ENCODE measurements at places on chromosomes 3 and 15. TPM values are rescaled to one million over a fixed set of nuclear protein-coding genes. Genes with fewer than 3 reads are reported as not detected.
A peak's percentile ranks its signal among the peaks of the same experiment; 100 is the strongest.

- H3K27ac ChIP-seq = no peak overlapping the region
- H3K36me3 ChIP-seq = no peaks in the 10 kb centered on the region
- H3K4me3 ChIP-seq = no peak overlapping the region
- H3K4me1 ChIP-seq = peaks cover 15% of the 10 kb centered on the region
- no peak for DNase-seq
- H3K27me3 ChIP-seq = no peaks in the 10 kb centered on the region
Measured at GRCh38 chr15:67201136-67201535, 53.3 kb downstream of the AAGAB start.

DNA sequence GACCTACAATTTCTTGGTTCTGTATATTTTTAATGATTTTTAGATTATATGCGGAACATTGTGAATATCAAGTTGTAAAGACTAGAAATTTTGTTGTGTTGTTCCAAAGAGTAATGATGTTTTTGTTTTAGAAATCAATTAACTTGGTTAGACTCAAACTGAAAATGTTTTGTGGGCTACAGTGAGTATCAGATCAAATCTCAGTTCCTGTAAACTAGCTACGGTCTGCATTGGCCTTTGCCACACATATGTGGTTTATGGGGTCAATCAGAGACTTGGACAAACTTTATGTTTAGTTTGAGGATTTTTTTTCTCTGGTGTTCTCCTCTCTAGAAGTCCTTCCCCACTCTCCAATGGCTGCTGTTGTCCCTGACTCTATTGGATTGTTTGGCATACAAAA, 308.0 kb upstream of the THRB start:
- no peak for DNase-seq
- H3K36me3 ChIP-seq = no peaks in the 10 kb centered on the region
- no peak overlapping the region for H3K4me3 ChIP-seq
- no peaks in the 10 kb centered on the region for H3K27me3 ChIP-seq

ETV5 gene
- 60.0 TPM for total RNA-seq

C2CD4B gene
- not detected for total RNA-seq

DNA sequence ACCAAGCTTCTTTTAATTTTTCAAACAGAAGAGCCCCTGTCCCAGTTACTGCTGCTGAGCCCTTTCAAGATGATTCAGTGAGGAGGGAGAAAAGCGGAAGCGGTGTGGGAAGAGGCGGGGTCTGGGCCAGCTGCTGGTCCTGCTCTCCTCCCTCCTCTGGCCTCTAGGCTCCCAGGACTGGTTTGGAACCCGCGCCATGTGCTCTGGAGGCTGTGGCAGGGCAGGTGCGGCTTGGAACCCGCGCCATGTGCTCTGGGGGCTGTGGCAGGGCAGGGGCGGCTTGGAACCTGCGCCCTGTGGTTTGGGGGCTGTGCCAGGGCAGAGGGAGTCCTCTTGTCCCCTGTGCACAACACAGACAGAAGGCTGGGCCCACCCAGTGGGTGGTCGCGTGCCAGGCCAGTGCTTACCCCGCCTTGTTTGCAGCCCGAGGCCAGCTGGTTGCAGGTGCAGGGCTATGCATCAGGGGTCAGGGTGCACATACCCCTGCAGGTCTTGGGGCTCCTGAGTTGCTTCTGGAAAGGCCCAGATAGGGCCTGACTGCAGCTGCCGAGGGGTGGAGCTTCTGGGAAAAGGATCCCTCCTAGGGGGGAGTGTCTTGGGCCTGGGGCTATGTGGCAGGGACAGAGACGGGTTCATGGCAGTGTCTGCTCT, 12.2 kb downstream of the ALG1L2 start:
- H3K27ac ChIP-seq = no peak overlapping the region
- H3K4me1 ChIP-seq = peaks cover 6% of the 10 kb centered on the region
- no peak overlapping the region for H3K4me3 ChIP-seq

TLR9 gene
- total RNA-seq = not detected

- H3K27me3 ChIP-seq = no peaks in the 10 kb centered on the region
- no peak overlapping the region for H3K27ac ChIP-seq
- no peaks in the 10 kb centered on the region for H3K4me1 ChIP-seq
- no peaks in the 10 kb centered on the region for H3K36me3 ChIP-seq
Measured at GRCh38 chr3:139201446-139202225, 142.2 kb upstream of the MRPS22 start.

DNA sequence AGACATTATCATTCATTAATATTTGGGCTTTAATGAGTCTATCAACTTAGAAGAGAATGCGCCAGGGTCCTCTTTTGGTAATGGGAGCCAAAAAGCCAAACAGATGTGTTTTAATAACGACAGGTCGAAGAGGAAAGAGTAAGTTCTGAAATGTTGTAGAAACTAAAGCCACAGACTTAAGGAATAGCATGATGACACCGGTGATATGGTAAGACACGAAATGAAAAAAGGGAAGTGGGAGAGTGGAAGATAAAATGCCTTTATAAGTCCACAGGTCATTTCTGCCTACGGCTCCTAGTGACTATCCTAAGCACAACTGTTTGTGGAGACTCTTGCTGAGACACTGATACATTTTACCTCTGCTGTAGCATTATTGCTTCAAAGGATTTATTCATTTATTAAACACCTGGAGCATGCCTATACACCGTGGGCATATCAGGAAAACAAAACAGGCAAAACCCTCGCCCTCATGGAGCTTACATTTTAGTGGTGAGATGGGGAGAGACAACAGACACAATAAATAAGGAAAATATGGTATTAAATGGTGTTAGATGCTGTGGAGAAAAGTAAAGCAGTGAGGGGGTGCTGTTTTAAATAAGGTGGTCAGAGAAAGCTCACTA, 11.7 kb upstream of the CD47 start:
- no peak overlapping the region for H3K4me3 ChIP-seq
- H3K27me3 ChIP-seq = peaks cover 18% of the 10 kb centered on the region
- no peak for DNase-seq

GRCh38 chr15:62771234-62771633, 271.3 kb upstream of the TPM1 start:
- no peak overlapping the region for H3K27ac ChIP-seq
- H3K4me1 ChIP-seq = no peaks in the 10 kb centered on the region
- H3K36me3 ChIP-seq = peaks cover 4% of the 10 kb centered on the region
- no peak for DNase-seq
- no peaks in the 10 kb centered on the region for H3K27me3 ChIP-seq
- no peak overlapping the region for H3K4me3 ChIP-seq

GRCh38 chr3:66348704-66349103, 127.9 kb downstream of the SLC25A26 start:
- no peak overlapping the region for H3K4me3 ChIP-seq
- no peak for DNase-seq
- H3K27me3 ChIP-seq = no peaks in the 10 kb centered on the region
- peaks cover 2% of the 10 kb centered on the region for H3K36me3 ChIP-seq

PSTPIP1 gene
- total RNA-seq = 9.2 TPM

DNA sequence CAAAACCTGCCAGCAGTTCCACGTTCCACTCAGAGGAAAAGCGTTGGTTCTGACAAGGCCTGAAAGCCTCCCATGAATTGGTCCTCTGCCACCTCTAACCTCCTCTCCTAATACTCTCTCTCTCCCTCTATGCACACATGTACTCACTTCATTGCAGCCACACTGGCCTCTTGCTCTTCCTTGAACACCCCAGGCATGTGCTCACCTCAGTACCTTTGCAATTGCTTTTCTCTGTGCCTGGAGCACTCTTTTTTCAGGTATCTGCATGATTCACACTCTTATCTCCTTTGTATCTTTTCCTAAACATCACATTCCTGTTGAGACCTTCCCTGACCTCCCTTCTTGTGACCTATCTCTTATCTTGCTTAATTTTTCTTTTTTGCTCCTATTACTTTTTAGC, 178.2 kb upstream of the FEZF2 start:
- no peaks in the 10 kb centered on the region for H3K36me3 ChIP-seq
- no peak overlapping the region for H3K27ac ChIP-seq
- no peak overlapping the region for H3K4me3 ChIP-seq

DNA sequence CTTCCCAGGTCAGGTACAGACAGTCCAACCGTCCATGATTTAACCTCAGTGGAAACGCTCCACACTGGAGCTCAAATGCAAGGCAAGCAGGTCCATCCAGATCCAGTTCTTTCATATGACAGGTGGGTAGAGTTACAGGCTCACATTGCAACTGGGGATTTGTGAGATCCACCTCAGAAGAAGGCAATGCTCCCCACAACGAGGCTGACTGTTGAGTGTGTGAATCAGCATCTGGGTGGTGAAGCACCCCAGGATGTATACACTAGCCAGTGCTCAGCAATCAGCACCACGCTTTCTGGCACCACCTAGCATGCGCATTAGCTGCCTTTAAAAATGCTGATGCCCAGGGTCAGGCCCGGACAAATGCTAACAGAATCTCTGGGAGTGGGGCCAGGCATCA, 343.5 kb upstream of the ICE2 start:
- H3K4me3 ChIP-seq = no peak overlapping the region
- H3K27me3 ChIP-seq = no peaks in the 10 kb centered on the region
- no peak overlapping the region for H3K27ac ChIP-seq
- DNase-seq = no peak
- no peaks in the 10 kb centered on the region for H3K36me3 ChIP-seq
- no peaks in the 10 kb centered on the region for H3K4me1 ChIP-seq

DNA sequence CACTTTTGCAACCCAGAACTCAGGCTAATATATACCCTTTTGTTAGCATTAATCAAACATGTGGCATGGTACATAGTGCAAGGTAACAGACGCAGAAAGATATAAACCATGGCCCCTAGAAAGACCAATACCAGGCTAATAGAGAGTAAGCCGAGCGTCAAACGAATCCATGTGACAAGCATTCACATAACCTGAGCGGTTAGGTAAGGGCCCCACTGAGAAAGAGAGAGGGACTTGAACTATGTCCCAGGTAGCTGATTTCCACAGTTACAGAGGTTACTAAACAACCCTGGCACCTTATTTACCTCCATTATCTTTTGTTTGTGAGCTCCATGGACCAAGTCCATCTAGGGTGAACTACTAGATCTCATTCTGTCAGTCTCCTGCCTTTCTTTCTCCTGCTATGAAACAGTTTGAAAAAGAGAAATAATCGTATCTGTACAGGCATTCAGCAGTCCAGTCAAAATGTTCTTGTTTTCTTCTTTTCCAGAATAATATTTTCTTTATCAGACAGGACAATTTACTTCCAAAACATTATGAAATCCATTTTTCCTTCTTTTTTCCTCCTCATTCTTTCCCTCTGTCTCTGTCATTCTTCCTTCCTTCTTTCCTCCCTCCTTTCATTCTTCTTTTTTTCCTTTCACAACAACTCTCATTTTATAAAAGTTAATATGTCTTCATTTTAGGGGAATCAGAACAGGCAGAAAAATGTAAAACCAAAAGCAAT, 30.5 kb upstream of the TNFSF10 start:
- no peaks in the 10 kb centered on the region for H3K36me3 ChIP-seq
- H3K4me1 ChIP-seq = peaks cover 80% of the 10 kb centered on the region
- DNase-seq = peak; percentile 94

ELL3 gene
- total RNA-seq = 5.8 TPM

CKMT1B gene
- 0.73 TPM for total RNA-seq

PCLAF gene
- total RNA-seq = 98.9 TPM

CFAP20DC gene
- total RNA-seq = not detected

All from HepG2 (cell line).